ENCODE measurements at places on chromosomes 7 and 10.

DNA sequence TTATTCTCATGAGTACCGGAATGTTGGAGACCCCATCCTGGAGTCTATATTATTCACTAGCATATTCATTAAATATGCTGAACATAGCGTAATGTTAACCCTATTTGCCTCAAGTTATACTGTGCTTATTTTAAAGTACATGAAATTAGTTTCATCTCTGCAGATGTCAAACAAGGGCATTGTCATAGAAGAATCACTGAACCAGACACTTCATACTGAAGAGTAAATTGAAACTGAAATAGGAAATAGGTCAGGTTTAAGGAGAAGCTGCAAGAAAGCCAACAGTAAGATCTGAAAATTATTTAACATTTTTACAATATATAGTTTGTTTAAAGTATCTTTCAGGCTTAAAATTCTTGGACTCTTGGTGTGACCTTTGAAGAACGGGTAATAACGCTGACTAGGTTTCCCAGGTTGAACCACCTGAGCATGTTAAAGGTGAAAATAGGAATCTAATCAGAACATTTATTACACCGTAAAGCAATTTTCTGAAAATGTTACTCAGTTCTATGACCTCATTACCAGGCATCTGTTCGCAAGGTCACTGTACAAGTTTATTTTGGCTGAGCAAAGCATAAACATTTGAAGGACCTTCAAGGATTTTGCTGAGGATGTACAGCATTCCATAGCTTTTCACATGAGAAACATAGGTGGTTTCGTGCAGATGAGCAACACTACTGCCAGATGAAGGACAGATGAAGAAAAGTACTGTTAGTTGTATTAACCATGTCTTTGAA lies 82.7 kb downstream of the REEP3 start:
- DNase-seq = no peak

- no peak for DNase-seq
Observed at GRCh38 chr10:106450966-106451365, 713.5 kb downstream of the SORCS1 start.

DNA sequence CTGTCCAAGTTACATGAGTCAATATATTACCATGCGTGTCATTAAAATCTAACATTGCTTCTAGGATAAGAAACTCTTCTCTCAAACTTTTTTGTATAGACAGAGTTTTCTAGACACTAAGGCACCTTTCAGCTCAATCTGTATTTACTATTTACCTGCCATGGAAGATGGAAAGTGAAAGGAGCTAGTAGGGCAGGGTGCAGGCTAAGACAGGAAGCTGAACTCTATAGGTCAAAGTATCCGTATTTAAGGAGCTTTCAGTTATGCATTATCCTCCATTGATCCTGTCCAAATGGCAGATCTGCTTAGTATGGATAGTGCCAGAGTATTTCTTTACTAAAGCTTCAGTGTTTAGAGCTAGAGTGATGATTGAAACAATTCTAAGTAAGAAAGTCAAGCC lies 612.8 kb downstream of the IPMK start:
- no peak for DNase-seq

DNA sequence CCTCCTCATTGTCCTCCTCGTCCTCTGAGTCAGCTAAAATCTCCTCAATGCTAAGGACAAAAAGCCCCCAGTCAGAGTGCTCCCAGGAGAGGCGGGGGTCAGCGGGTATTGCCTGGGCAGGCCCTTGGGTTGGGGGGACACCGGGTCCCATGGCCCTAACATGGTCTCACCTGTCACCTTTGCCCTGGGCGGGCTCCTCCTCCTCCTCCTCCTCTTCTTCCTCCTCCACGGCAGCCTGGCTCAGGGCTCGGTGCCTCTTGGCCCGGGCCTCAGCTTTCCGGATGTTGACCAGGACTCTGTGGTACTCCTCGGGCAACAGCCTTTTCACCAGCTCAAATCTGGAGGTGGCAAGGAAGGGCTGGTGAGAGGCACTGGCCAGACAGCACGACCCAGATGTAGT lies 32.0 kb upstream of the FRAT2 start:
- DNase-seq = no peak

GRCh38 chr7:130901209-130901783 lies 167.3 kb upstream of the KLF14 start:
- DNase-seq = no peak

DNA sequence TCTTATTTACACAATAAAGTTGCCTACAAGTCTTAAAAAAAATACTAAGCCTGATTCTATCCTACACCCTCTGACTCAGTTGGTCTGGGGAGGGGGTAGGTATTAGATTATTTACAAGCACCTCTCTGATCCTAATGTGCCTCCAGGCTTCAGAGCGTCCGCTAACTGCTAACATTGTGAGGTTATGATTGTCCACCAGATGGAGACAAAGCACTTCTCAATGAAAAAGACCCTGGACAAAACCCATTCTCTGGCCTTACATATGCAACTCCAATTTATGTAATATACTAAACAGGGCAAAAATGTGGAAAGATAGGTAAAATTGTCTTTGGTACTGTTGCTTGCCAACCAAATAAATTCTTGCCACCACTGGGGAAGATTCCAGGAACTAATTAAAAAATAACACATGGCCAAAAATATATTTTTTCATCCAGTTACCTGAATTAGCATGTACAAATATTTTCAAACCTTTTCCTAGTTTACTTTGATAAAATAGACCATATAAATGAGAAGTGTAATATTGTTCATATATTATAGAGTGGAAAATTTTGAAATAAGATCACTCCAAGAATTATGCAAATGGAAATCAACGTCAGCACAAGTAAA lies 92.4 kb downstream of the KIF20B start:
- DNase-seq = peak; percentile 32

GRCh38 chr10:6788231-6788630 lies 208.2 kb upstream of the PRKCQ start:
- no peak for DNase-seq

DNA sequence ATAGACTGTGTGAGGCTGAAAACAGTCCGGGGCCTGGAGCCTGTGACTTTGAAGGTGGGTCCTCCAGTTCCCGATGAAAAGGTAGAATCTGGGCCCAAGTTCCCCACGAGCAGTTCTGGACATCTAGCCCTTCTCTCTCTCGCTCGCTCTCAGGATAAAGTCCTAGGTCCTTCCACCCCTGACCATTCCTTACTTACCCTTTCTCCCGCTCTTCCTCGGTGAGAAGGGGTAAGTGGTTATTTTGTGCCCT lies 713 bp downstream of the IMMP2L start:
- no peak for DNase-seq

GRCh38 chr10:44697116-44697515 lies 214.0 kb upstream of the TMEM72 start:
- DNase-seq = no peak

DNA sequence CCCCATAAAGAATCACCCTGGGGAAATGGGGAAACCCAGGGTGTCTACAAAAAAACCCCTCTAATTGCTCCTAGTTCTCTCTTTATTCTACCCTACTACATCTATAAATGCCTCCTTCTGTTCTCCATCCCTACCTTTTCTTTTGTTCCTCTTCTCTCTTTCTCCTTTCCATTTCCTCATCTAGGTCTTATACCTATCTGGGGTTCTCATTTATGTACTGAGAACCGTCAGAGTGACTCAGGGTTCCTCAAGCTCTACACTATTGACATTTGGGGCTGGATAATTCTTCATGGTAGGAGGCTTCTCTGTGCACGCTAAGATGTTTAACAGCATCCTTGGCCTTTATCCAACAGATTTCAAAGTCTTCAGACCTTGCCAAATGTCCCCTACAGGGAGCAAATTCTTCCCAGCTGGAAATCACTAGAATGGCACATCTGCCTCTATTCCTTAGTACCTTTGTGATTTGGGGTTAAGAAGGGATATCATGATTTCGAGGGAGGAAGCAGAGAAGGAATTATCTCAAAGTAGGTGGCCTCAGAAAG lies 137.4 kb upstream of the PTN start:
- no peak for DNase-seq

GRCh38 chr10:14180911-14181566 lies 149.7 kb downstream of the FRMD4A start:
- DNase-seq = no peak

GRCh38 chr10:102776779-102777456 lies 33.2 kb downstream of the WBP1L start:
- DNase-seq = no peak

GRCh38 chr10:23196915-23197314 lies 4.8 kb downstream of the PTF1A start:
- no peak for DNase-seq

DNA sequence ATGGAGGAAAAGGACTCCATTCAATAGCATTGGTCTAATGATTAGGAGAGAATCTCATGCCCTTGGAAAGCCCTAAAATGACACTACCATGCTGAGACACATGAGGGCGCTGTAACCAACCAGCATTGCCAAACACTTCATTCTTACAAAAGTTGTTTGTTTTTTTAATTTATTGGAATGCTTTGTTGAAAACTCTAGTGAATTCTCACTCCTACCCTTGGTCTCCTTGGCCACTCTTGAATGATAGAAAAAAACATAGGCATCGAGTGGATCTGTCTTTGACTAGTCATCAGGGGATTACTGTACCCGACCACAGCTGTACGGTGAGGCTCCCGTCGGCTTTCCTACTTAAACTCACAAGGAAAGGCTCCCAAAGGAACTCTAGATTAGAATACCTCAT lies 29.3 kb upstream of the ADD3 start:
- peak; percentile 67 for DNase-seq

DNA sequence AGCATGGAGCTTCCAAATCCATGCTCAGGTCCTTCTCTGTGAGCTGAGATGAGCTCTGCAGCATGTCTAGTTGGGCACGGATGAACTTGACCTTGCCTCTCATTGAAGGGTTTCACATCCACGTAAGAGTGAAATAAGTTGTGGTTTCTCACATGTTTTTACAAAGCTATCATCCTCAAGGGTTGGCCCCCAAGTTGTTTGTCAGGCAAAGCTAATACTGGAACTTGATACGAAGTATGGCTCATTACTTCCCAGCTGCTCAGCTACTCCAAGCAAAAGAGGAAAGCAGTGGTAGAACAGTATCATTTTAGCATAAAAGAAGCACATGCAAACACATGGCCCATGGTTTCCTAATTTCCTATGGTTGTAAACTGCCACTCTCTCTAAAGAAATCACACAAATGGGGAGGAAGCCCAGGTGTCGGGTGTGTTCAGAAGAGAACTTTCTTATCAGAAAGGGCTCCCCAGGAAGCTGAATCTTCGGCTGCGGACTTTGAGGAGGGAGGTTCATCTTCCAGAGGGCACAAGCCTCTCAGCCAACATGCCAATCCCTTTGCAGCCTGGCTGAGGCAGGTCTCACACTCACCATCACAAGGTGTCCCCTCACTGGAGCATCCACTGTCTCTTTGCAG lies 45.3 kb downstream of the PDLIM1 start:
- no peak for DNase-seq

- no peak for DNase-seq
Observed at GRCh38 chr7:98289333-98289875, 7.9 kb downstream of the BRI3 start.

DNA sequence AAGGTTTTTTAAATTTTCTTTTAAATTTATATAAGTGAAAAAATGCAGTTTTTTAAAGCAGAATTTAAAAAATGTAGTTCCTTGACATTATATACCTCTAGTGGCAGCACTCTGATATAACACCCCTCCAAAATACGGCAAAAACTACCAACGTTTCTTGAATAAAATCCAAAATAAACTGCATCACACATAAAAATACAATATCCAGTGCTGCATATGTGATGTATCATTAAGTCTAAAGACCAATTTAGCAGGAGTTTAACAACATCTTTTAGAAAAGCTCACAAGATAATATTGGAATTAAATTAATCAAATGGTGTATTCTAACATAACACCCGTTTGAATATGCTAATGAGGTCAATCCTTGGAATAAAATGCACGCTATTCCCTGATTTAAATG lies 1.4 kb downstream of the TCERG1L start:
- no peak for DNase-seq

DNA sequence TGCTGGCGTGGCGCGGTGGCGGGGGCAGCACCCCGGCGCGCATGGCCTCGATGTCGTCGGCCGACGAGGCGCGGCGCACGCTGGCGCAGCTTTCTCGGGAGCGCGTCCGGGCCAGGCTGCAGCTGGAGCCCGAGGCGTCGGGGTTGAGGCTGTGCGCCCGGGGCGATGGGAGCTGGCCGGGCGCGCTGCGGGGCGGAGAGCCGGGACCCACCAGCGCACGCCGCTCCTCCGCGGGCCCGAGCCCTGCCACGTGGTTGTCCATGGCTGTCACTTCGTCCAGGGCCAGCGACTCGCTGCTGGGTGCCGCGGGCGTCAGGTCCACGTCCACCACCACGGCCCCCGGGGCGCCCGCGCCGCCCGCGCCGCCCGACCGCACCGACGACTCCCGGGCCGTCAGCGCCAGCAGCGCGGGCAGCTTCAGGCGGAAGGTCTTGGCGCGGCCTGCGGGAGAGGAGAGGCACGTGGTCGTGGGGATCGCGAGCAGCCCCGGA lies 20.0 kb downstream of the KCNH2 start:
- DNase-seq = no peak

DNA sequence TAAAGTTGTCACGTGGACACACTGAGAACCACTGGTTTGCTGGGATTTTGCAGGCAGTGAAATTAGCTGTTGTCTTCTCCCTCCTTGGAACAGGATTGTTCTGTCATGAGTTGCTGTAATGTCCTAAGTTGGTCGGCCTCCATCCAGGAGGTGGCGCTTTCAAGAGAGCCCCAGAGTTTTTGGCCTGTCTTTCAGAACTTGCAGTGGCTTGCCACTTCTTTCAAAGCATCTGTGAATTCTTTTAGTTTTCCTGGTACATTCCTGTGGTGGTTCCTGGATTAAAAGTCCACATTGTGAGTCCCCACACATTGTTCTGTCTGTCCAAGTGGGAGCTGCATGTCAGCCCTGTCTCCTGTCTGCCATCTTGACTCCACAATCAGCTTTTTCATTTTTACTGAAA lies 133.8 kb downstream of the PON1 start:
- DNase-seq = no peak

DNA sequence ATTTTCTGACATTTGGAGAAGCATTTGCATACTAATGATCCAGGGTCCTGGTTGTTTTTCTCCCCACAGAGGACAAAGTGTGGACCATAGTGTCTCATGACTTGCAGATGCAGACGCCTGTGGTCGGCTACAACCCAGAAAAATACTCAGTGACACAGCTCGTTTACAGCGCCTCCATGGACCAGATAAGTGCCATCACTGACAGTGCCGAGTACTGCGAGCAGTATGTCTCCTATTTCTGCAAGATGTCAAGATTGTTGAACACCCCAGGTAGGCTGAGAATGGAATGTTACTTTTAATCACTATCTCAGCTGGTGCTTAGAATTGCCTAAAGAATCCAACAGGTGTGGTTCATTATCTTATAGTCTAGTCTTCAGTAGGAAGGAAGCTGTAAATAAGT lies 951.5 kb upstream of the C7orf33 start:
- no peak for DNase-seq

DNA sequence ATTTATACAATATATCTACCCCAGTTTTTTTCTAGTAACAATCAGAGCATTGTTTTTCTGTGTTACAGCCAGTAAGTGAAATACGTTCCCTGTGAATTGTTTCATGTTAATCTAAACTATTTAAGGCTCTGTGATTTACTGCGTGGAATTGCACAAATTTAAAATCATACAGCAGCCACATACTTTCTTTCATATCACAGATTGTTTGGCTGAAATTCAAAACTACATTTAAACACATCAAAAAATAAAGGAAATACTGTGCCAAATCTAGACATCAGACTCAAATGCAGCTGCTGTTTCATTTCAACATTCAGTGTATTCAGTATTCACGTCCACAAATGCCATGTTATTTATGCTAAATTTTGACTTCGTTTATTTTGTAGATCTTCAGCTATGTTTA lies 242.6 kb upstream of the HGF start:
- DNase-seq = no peak
